ENCODE measurements at places on chromosomes 6 and 20.

DNA sequence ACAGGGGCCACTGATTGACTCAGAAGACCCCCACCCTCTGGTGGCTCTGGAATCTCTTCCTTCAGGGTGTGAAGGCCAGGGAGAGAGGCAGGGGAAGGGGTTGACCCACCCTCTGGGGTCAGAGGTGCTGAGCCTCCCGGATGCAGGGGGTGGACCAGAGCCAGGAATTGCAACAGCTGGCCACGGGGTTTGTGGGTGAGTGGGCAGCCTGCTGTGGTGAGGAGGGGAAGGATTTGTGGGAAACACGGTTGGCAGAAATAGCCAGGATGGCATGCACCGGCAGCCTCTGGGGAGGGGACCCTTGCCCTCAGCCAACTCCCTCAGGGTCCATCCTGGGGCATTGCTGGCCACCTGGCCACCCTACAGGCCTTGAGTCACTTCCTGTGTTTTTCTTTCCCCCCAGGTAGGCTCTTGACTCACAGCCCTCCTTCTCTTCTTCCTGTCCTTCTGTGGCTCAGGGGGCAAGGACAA lies 92.8 kb downstream of the MRPL14 start:
- DNase-seq: no peak

GRCh38 chr6:22155551-22155950 lies 141.3 kb downstream of the PRL start:
- DNase-seq: no peak

GRCh38 chr6:73308712-73309534 lies 45.2 kb downstream of the DPPA5 start:
- DNase-seq: no peak

DNA sequence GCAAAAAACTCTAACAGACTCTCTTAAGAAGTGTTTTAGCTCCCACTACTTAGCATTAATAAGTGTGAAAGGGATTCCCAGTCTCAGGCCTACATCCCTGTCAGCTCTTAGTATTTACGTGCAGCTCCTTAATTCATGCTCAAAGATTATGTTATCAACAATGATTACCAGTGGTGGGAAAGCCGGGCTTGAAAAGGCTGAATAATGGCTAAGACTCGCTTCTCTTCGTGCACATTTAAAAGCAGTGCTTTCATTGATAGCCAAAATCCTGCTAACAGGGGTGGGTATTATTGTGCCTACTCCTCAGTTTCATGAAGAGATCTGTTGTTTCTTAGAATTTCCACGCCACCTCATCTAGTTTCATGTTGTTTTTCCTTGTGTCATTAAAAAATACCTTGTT lies 518.8 kb downstream of the GRIK2 start:
- DNase-seq: no peak

GRCh38 chr6:46136831-46137230 lies 7.0 kb downstream of the ENPP4 start:
- no peak for DNase-seq

DNA sequence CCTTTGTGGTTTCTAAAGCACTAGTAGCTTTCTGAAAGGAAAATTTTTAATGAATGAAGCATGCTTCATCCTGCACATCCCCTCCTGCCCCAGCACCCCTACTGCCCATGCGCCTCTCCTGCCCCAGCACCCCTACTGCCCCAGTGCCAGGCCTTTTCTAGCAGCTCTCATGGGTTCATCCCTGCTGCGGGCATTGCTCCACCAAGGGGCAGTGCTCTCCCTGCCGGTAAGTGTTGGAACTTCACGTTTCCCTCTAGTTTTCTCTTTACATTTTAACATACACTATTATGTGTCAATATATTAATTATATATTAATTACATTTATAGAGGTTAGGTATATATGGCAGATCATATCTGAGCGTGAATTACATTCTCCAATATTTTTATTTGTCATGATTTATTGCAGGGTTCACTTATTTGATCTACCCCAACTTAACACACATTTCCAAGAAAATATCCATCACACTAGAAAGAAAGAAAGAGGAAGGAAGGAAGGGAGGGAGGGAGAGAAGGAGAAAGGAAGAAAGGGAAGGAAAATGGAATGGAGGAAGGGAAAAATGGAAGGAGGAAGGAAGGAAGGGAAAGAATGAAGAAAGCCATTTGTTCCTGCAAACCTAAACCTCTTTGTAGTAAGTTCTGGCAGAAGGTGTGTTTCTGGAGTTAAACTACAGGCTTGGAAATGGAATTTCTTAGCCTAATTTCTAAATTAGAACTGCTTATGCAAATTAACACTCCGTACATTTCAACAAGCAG lies 46.8 kb downstream of the CEP43 start:
- no peak for DNase-seq

DNA sequence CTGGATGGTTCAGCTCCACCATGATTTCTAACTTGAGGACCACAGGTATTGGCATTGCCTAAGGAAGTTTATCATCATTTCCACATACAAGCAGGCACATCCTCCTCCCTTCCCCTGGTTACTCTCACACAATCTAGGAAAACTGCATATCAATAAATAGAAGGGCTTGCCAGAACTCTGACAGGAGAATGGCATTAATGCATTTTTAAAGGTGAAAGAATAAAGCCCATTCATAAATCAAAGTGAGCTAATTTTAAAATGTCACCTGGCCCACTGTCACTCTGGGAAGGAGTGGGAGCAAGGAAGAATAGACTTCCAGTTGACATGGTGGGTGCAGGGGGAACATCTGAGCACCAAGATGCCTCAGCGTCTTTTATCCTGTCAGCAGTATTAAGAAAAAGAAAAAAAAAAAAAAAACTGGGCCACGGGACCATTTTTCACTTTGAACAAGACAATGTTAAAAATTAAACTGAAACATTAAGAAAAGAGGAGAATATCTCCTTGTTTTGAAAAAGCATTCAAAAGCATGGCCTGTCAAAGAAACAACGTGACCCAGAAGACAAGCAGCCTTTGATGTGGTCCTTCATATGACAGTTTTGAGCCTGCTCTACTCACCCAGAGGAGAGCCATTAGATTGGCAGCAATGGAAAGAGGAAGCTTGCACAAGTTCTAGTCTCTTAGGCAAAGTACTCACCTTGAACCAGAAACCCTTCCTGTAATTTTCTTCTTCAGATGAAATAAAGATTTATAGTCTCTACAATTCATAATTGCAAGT lies 39.3 kb upstream of the SMLR1 start:
- DNase-seq: no peak

GRCh38 chr6:161313940-161314509 lies 40.2 kb upstream of the AGPAT4 start:
- DNase-seq: no peak

DNA sequence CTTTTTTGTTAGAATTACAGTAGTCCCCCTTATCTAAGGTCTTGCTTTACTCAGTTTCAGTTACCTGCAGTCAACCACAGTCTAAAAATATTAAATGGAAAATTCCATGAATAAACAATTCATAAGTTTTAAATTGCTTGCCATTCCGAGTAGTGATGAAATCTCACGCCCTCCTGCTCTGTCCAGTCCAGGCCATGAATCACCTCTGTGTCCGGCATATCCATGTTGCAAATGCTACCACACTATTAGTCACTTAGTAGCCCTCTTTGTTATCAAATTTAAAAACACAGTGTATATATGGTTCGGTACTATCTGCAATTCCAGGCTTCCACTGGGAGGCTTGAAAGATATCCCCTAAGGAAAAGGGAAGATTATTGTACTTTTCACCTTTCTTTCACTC lies 164.6 kb upstream of the FAM83B start:
- DNase-seq: no peak

DNA sequence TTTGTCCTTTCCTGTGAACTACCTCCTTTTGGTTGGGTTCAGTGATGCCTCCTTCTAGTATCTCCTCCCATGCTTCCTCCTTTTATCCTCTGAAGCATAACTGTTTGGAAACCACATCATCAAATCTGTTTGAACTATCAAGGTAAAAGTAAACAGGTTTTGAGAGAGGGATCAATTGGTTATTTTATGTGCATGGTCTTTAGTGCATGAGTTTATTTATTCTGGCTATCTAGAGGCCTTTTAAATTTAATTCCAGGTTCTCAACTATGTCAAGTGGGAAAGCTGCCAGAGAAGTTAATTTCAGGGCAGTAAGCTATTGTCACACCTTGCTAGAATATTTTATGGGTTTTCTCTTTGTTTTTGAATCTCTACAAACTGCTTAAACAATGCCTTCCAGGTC lies 54.1 kb downstream of the WASF1 start:
- DNase-seq: no peak

GRCh38 chr6:89475634-89476033 lies 42.7 kb downstream of the ANKRD6 start:
- DNase-seq: no peak

GRCh38 chr6:158323561-158323958 lies 11.3 kb downstream of the TULP4 start:
- no peak for DNase-seq

GRCh38 chr20:43690943-43691598 lies 24.2 kb downstream of the MYBL2 start:
- no peak for DNase-seq

- DNase-seq: no peak
Measured at GRCh38 chr20:24629668-24630067, 160.2 kb downstream of the SYNDIG1 start.

DNA sequence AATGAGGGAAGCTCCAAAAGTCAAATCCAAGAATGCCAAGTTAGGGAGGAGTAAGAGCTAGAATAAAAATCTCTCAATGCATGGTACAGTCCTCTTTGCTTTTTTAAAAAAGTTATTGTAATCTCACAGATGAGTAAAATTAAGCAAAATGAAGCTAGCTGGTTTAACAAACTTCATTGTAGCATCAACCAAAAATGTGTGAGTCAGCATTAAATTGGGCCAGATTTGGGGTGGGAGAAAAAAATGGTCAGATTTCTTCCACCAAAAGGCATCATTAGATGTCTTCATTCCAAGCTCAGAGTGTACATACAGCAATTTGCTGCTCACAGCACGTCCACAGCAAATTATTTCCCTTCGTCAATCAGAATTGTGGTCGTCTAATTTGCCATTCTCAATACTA lies 441.5 kb upstream of the FLRT3 start:
- DNase-seq: no peak

- DNase-seq: no peak
Measured at GRCh38 chr6:111530667-111531066, 47.6 kb upstream of the REV3L start.

GRCh38 chr6:55918639-55919038 lies 43.2 kb upstream of the BMP5 start:
- no peak for DNase-seq

- DNase-seq: peak; percentile 67
Measured at GRCh38 chr6:7261032-7261841, 51.8 kb downstream of the SSR1 start.

DNA sequence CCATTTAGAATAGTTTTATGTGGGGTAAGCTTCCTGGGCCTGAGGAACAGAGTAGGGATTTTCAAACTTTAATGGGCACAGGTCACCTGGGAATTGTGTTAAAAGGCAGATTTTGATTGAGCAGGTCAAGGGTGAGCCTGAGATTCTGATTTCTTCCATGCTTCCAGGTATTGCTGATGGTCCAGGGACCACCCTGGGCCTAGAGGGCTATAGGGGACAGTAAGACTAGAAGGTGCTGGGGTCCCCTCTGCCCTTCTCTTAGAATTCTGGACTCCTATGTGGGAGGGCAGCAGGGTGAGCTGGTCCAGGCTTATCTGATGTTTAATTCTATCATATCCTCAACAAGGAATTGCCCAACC lies 2.6 kb downstream of the DDR1 start:
- no peak for DNase-seq

Data from stimulated activated naive CD8-positive, alpha-beta T cell treated with anti-CD3 and anti-CD28 coated beads, Interleukin-15, Interleukin-2, amounts not matched to agents 100 U/mL and 50 U/mL, for 24 hours (primary cell).